ENCODE measurements at places on chromosomes 16 and 17.

GRCh38 chr16:85172455-85173145 lies 60.3 kb upstream of the CIBAR2 start:
- DNase-seq: peak; percentile 36

DNA sequence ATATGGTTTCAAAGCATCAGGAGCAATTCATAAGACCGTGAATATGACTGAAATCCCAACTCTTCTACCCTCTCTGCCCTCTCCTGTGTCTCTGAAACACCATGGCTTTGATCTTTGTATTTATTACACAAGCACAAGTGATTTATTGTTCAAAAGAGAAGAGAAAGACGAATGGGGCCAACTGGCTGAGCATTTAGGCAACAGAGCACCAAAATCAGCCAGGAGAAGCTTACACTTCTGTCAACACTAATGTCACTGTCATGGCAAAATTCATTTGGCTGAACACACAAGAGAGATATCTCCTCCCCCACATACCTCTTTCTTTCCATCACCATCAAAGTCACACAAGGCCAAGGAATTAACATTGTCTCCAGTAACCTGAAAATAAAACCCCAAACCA lies 9.3 kb downstream of the BBS2 start:
- no peak for DNase-seq

- DNase-seq: no peak
These were observed 118.5 kb downstream of the MAF start for GRCh38 chr16:79482011-79482410.

DNA sequence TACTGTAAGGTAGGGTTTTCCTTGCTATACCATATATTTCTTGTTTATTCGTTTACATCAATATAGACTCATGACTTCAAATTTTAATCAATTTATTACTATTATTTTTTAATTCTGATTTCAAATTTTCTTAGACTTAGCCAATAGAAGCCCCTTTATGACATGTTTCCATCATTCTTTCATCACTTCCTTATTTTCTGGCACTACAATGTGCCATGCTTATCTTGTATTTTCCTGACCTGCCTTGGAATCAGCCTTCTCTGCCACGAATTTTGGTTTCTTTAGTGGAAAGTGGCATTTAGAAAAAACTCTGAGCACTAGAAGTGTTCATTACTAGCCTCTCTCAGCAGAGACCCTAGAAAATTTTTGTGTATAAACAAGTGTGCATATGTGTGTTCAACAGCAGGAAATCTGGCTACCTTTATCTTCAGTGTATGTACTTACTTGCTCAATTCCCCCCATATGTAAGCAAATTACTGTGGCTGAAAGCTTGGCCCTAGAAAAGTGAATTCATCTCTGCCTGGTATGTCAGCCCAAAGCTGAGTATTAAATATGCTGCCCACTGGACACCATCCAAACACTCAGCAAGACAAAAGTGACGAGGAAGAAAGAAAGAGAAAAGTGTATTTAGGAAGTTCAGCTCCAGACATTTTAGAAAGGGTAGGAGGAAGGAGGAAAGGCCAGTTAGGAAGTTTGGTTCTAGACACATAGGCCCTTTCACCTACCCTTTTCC lies 4.0 kb downstream of the STXBP4 start:
- DNase-seq: peak; percentile 63

- no peak for DNase-seq
These were observed 164.1 kb upstream of the TOM1L1 start for GRCh38 chr17:54736573-54736972.

DNA sequence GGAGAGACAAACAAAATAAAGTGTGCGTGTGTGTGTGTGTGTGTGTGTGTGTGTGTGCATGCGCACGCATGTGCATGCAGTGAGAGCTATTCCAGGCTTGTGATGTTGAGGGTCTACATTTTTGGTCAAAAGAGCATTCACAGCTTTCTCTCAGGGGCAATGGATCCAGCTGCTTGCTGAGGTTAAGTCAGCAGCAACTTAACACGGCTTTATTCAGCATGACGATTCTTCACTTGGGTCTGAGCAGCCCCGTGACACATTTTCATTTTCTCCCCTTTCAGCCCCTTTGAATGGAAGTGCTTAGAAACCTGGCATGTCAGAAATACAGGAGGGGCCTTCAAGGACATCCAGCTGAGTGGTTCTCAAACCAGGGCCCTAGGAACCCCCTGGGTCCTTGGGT lies 66.4 kb upstream of the MED9 start:
- no peak for DNase-seq

GRCh38 chr17:74280093-74280513 lies 6.1 kb downstream of the DNAI2 start:
- no peak for DNase-seq

- DNase-seq: no peak
These were observed 20.1 kb upstream of the KRT19 start for GRCh38 chr17:41547921-41548843.

GRCh38 chr16:24015923-24016322 lies 180.1 kb downstream of the PRKCB start:
- no peak for DNase-seq

- DNase-seq: no peak
These were observed 336.1 kb upstream of the TBX2 start for GRCh38 chr17:61063528-61063927.

- DNase-seq: peak; percentile 52
These were observed at the start of gene MYO1D for GRCh38 chr17:32876417-32877163. Gene MYO1D, minus strand, starts transcription at chr17:32877124. Its CDS starts 252 bp downstream, at chr17:32876872.

- DNase-seq: no peak
These were observed 12.1 kb upstream of the HP start for GRCh38 chr16:72042157-72042660.

- no peak for DNase-seq
These were observed 28.9 kb downstream of the CMIP start for GRCh38 chr16:81473558-81473957.

- DNase-seq: no peak
These were observed 1.6 kb downstream of the ITGA2B start for GRCh38 chr17:44387804-44388203.

DNA sequence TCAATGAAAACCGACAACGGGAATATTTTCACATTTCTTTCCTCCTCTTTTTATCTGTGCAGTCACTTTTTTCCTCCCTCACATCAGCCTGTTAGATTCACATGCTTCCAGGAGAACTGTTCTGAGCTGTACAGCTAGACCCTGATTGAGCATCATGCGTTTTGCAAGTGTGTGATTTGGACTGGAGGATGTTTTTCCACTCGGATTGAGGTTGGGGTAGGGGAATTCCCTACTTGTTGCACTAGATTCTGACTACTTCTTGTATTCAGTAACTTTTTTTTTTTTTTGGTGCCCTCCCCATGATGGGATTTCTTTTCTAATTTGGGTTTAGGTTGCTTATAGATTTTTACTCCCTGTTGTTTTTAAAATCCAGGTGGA lies 4.8 kb downstream of the MSI2 start:
- DNase-seq: no peak

DNA sequence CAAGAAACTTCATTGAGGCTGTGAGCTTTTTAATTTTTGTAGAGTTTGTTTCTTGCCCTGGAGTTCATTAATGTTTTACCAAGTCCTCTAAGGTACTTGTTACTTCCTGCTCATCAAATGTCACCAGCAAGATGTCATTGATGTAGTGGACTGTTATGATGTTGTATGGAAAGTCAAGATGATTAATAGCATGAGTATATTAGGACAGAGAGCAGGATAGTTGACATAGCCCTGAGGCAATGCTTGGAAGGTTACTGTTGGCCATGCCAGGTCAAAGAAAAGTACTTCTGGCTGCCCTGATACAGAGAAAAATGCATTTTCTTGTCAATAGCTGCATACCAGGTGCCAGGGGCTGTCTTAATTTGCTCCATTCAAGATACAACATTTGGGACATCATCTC lies 6.7 kb downstream of the KRTAP1-5 start:
- no peak for DNase-seq

DNA sequence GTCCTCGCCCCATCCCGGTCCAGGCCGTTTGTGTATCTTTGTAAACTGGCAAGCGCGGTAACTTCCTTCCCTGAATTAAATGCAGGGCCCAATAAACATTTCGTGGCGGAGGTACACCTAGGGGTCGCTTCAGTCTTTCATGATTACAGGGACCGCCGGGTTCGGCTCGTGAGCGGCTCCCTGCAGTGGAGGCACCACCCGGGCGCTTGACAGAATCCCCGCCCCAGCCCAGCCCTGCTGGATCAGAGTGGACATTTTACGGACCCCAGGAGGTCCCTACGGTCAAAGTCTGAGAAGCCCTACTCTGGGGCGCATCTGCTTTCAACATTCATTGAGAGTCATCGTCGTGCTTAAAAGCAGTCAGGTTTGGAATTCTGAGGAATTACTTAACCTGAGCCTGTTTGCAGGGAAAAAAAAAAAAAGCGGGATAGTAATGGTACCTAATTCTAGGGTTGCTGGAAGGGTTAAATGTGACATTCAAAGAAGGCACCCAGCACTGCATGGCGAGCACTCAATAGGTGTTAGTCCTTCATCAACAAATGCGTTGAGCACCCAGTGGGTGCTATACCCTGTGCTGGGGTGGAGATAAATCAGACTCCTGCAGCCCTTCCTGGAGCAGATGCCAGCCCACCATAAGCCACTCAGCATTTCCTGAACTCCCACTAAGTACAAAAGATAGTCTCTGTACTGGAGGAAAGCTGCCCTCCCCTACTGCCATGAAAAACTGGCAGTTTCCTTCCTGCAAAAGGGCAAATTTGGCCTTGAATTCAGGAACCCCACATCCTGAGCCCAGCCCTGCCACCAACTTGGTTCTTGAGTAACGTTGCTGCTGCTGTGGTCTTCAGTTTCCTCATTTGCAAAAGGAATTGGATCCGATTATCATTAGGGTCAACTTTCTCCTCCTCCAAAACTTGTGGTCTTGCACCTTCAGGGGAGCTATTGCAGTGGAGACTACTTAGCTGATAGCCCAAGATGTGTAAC lies 658 bp upstream of the DUSP3 start:
- DNase-seq: peak; percentile 51

- DNase-seq: no peak
These were observed 2.9 kb downstream of the CDIP1 start for GRCh38 chr16:4535627-4536108.

DNA sequence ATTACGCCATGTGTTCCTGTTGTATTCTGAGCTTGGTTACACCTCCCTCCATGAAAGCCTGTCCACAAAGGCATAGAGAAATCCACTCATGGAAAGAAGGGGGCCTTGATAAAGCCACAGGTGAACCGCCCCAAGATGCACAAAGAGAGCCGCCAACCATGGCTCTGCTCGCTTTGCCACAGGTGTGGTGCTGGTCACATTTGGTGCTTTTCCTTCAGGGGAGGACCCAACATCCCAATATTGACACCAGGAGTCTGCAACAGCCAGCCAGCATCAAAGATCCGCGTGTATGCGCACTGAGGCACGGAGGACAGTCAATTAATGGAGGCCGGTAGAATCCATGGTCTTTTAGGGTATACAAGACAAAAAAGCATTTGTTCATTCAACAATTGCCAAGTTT lies 7.3 kb downstream of the ABCA3 start:
- no peak for DNase-seq

GRCh38 chr17:76824093-76824492 lies 44.1 kb upstream of the MGAT5B start:
- no peak for DNase-seq

- DNase-seq: no peak
These were observed 5.5 kb upstream of the ASGR2 start for GRCh38 chr17:7120123-7120522.
